Urinary bladder (tissue), 4 donors: ENCODE measurements at places on chromosomes 6 and 20. TPM values are rescaled to one million over a fixed set of nuclear protein-coding genes. Genes with fewer than 3 reads are reported as not detected.

NAA20 gene
- total RNA-seq: 42.3 TPM

HLA-DOA gene
- total RNA-seq: 2.7 TPM

TSPO2 gene
- total RNA-seq: not detected

DCDC2 gene
- 4.3 TPM for total RNA-seq
